Activated CD8-positive, alpha-beta memory T cell treated with anti-CD3 and anti-CD28 coated beads for 4 hours (primary cell): ENCODE measurements at places on chromosomes 3 and 15.

DNA sequence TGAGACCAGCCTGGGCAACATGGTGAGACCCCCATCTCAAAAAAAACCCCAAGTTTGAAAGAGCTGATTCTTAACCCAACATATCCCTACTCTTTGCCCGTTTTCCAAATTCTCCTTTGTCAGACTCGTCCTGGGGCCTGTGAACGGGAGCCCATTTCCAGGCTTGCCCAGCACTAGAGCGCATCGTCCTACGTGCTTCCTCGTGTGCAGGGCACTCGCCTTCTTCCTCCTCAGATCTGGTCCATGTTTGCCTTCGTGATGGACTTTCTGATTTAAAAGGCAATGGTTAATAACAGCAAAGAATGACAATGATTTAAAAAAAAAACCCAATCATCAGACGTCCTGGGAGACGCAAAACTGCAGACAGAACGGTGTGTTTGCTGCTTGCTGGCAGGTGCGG, 10.1 kb downstream of the MELTF start:
- DNase-seq, result no peak

DNA sequence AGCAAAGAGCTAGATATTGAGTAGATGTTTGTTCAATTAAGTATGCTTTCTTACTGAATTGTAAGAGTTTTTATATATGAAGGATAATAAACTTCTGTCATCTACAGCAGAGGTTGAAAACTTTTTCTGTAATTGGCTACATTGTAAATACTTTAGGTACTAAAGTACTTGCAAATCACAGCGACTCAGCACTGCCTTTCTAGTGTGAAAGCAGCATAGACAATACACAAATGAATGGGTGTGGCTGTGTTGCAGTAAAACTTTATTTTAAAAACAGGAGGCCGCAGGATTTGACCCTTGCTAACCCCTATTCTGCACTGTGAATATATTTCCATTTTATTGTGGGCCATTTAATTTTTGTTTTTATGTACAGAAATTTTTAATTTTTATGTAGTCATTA, 104.3 kb upstream of the TMC3 start:
- DNase-seq, result no peak

GRCh38 chr15:60184579-60184978, 180.5 kb downstream of the FOXB1 start:
- no peak for DNase-seq

DNA sequence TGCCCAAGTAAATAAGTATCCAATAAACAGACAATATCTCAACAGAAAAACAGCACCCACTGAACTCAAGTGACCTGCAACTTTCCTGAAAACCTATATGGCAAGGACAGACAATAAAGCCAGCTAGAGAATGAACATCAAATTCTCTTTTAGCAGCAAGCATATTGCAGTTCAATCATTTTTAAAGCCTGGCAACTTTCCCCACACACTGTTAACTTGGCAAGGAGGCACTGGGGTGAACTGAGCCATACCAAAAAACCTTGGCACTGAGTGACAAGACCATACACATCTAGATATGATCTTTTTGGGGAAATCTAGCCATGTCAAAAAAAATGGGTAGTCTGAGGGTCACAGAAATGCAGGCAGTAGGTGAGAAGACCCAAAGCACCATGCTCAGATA, 174.6 kb downstream of the STT3B start:
- DNase-seq, result no peak

DNA sequence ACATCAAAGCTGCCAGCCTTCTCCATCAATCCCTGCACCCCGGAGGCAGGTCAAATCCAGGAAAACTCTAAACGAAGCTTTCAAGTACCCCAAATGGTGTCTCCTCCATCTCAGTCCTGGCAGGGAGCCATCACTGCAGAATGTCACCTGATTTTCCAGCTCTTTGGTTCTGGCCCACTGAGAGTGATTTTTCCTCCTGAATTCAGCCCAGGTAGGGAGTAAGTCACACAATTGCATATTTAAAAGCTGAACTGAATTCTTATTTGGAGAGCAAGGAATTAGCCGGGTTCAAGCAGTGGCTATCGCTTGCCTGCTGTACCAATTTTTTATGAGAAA, 5.3 kb downstream of the RFTN1 start:
- DNase-seq, result no peak

GRCh38 chr15:96121086-96121920, 209.2 kb upstream of the NR2F2 start:
- DNase-seq, result no peak

- DNase-seq, result no peak
Measured at GRCh38 chr3:195403841-195404408, 38.9 kb downstream of the ACAP2 start.

DNA sequence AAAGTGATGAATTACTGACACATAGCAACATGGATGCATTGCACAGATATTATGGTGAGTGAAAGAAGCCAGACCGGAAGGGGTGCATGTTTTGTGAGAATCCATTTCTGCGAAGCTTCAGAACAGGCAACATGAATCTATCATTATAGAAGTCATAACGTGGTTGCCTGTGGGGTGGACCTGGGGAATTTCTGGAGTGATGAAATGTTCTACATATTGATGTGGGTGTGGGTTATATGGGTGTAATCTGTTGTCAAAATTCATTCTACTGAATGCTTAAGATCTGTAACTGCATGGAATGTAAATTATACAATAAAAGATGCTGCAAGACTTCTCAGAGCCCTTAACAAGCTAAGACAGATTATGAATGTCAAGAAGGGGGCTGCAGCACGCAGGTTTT, 25.2 kb upstream of the TSPAN3 start:
- DNase-seq, result no peak

- no peak for DNase-seq
Measured at GRCh38 chr3:53071882-53072431, 26.1 kb upstream of the SFMBT1 start.

DNA sequence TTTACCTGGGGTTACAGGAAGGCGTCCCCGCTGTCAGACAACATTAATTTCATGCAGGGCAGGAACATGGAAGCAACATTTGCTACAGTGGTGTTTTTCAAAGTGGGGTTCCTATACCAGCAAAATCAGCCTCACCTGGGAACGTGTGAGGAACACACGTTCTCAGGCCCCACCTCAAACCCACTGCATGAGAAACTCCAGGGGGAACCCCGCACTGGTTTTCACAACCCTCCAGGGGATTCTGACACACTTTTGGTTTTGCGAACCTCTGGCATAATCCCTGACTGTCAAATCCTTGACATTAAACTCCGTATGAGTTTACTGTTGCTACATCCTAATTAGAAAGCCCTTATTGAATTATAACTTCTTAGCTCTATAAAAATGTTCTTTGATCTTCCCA, 127.7 kb downstream of the LRRK1 start:
- DNase-seq, result no peak

DNA sequence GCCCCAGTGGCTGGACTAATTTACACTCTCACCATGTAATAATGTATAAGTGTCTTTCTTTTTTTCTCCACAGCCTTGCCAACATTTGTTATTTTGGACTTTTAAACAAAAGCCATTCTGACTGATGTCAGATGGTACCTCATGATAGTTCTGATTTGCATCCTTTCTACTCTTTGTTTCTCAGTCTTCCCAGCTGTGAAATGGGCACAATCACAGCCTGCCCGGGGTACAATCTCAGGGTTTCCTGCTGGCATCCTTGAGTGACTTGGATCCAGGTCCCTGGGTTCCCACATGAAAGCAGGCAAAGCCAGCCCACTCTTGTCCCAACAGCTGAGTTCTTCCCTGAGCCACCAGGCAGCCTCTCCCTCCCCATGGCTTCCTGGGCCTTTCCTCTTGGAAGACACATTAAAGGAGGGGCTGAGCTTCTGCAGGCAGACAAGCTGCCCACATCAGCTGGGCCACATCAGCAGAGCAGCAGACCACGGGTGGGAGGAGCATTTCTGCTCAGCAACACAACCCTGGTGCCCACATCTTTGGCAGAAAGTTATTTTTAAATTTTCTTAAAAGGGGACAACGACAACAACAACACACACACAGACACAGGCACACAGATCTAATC, 82.0 kb downstream of the MYLK start:
- no peak for DNase-seq

GRCh38 chr3:149368201-149368673, 9.2 kb downstream of the TM4SF1 start:
- no peak for DNase-seq

GRCh38 chr15:50880651-50881114, 27.8 kb upstream of the AP4E1 start:
- no peak for DNase-seq

DNA sequence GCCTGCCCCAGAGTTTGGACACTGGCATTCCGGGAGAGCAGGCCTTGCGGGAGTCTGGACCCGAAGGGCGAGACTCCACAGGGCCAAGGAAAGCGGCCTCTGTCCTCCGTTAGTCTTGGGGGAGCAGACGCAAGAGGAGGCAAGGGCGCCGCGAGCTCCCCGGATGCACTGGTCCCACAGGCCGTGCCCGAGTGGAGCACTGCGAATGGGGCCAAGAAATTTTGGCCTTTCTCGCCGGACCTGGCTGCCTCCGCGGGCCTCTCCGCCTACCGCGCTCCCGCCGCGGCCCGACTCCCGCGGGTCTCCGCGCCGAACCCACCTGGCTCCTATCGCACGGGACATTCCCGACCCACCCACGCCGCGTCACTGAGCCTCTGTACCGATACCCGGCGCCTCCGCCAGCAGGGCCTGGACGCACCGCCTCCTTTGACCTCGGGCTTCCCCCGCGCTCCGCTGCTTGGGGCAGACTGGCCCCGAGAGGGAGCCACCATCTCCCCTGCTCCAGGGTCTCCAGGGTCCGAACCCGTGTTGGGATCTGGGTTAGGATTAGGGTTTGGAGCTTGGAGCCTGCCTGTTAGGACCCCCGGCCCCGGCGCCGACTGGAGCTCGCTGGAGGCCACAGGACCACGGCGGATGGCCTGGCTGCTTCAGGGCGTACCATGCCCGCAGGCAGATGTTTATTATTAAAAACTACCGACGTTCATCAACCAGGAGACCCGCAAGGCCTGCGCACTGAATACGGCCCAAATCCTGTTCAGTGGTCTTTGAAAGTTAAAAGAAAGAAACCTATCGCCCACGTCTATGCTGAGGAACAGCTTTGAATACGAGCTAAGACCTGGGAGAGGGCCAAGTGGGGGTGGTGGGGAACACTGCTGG, 11.7 kb downstream of the SHOX2 start:
- DNase-seq, result no peak

GRCh38 chr3:43769885-43770425, 79.2 kb downstream of the ABHD5 start:
- DNase-seq, result no peak

DNA sequence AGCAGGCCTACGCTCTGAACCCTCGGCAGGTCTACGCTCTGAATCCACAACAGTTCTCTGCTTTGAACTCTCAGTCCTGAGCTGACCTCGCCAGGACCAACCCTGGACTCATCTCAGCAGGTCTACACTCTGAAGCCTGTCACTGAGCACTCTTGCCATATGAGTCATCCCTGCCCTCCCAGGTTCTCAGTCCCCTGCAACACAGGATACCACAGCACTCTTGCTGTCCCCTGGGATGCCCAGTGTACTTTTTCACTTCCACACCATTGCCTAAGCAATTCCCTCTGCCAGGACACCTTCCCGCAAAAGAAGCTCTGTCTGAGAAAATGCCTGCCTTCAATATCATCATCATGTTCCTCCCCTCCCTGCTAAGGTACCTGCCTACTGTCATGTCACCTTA, 42.0 kb downstream of the NUP210 start:
- no peak for DNase-seq

DNA sequence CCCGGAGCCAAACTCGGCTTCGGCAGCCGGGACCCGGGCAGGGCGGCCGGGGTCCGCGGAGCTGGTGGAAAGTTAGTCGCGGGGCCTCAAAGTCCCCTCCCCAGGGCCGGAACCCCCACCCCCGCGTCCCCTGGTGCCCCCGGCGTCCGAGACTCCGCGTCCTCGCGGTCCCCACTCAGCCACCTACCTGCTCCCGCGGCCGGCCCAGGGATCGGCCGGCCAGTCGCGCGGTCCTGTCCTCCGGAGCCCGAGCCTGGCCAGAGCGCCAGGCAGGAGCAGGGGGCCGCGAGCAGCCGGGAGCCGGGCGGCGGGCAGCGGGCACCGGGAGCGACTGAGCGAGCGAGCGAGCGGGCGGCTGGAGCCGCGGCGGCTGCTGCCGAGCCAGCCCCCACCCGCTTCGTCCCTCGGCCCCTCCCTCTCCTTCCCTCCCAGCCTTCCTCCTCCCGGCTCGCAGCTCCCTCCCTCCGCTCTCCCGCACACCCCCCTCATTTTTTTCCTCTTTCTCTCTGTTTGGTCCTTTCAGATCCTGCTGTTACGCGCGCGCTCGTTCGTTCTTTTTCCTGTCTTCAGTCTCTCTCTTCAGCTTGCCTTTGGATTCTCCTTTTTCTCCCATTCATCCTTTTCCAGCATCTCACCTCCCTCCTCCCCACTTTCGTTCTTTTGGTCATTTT, at the start of gene MEGF11:
Gene MEGF11, minus strand, starts transcription at position 333 of the 671 bp plus-strand sequence. CDS start 125,347 bp downstream, outside the sequence.
- no peak for DNase-seq

DNA sequence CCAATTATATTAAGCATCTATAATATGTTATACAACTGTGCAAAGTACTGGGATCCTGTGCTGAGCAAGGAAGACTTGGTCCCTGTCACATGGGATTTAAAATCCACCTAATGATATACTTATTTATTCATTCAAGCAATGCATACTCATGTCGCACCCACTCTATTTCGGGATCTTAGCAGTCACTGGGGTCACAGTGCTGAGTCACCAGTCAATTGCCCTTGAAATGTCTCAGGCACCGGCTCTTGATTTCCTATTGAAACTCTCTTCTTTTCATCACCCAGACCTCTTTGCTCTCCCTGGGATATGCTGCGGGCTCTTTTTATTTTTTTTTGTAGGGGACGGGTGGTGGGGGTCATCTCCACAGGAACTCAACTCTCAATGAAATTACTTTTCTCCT, 194.5 kb upstream of the GAP43 start:
- DNase-seq, result no peak

DNA sequence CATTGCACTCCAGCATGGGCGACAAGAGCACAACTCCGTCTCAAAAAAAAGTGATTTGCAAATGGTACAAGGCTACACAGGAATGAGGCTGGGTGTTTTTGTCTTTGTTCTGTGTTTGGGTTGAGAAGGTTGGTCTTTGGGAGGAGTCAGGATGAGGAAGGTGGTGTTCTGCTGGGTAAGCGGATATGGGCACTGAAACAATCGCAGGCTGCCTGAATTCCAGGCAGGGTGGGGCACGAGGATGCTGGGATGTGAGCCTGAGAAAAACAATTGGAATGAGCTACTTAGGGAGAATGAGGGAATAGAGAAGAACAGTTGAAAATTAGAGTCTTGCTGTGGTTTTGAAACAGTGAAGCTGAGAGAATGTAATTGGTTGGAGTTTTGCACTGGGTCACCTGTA, 51.6 kb downstream of the ZBTB38 start:
- no peak for DNase-seq
